ENCODE measurements at places on chromosomes 1 and 21.
A peak's percentile ranks its signal among the peaks of the same experiment; 100 is the strongest.

GRCh38 chr1:219476116-219476515, 136.8 kb downstream of the ZC3H11B start:
- DNase-seq: no peak

DNA sequence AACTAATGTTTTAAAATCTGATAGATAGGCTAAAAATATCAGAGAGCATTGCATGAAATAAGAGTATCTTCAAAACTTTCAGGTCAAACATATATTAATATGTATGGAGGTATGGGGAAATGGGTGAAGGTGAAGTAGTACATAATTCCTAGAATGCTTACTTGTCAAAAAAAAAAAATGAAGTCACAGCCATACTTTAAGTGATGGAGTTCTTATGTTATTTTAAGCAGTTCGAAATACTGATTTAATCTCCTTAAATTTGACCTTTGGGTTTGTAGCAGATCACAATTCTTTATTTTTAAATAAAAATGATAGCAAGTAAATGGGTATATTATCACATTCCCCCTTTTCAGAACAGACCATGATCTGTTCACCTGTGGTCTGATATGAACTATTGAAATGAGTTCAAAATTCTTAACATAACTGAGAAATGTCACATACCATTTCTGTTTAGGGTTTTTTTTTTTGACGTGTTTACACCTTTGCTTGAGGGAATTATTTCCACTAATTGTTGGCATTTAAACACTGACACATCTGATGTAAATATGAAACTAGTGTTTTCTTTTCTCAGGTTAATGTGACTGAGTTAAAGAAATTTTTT, 220.2 kb downstream of the GREM2 start:
- no peak for DNase-seq

- DNase-seq: no peak
Observed at GRCh38 chr21:42680058-42680330, 26.6 kb downstream of the PDE9A start.

DNA sequence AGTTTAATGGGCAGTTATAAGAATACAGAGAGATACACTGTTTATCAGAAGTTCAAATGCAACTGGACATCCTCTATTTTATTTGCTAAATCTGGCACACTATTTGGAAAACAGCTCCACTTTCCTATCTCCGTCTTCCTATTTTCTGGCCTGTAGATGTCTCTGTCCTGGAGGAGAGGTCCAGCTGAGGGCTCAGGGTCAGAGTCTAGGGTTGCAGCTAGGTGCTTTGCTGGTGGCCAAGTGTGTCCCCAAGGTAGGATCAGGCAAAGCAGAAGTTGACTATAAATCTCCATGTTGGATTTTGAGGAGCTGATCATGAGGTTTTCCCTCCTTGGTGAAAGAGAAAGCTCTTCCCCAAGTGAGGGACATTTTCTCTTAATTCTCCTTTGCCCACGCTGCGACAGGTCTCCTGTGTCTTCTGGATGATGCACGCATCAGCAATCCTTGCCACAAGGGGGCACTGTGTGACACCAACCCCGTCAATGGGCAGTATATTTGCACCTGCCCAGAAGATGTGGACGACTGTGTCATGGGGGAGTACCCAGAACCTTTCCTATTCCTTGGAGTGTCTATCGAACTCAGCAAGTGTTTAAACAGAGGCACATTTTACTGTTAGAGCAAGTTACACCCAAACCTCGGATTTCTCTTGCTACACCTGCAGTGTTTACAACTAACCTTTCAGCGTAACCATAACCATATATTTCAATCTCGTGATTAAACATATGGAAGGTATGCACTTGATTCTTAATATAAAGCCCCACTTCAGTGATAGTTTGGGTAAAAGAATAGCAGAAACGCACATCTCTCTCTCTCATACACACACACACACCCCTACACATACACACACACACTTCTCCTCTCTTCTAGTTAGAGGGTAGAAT, 10.2 kb downstream of the ADAM30 start:
- no peak for DNase-seq

- no peak for DNase-seq
Observed at GRCh38 chr1:184608581-184608980, 146.1 kb downstream of the EDEM3 start.

- DNase-seq: no peak
Observed at GRCh38 chr1:84991097-84991920, 5.6 kb downstream of the MCOLN2 start.

- DNase-seq: no peak
Observed at GRCh38 chr1:239795304-239795703, 296.4 kb upstream of the FMN2 start.

DNA sequence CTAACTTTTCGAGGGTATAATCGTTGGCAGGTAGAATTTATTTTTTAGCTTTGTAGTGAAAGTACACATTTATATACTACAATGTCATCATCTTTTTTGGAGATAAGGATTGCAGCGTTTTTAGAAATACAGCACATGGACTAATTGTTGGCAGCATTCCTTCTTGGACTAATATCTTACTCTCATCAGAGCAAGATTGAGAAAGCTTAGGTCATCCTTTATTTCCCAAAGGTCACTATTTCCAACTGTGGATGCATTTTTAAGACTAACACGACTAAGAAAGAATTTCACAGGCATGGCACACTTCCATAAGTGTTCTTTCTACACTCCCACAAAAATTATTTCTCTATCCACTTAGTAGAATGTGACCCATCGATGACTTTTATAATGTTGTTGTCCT, 732.3 kb downstream of the NCAM2 start:
- DNase-seq: no peak

DNA sequence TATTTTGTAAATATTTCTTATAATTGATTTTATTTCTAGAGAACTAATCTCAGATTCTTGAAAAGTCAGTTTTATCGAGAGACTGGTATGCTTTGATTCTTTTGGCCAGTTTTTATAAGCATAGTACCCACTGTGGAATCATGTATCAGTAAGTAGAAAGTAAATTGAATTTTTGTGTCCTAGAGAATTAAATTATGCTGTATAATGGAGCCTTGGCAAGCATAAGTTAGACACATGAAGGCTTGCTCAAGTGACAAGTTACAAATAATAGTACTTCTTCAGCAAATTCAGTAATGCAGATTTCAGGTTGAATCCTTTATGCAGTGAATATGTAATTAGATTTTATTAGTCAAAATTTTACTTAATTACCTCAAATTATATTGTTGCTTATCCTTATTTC, 40.1 kb downstream of the ADGRL2 start:
- no peak for DNase-seq

DNA sequence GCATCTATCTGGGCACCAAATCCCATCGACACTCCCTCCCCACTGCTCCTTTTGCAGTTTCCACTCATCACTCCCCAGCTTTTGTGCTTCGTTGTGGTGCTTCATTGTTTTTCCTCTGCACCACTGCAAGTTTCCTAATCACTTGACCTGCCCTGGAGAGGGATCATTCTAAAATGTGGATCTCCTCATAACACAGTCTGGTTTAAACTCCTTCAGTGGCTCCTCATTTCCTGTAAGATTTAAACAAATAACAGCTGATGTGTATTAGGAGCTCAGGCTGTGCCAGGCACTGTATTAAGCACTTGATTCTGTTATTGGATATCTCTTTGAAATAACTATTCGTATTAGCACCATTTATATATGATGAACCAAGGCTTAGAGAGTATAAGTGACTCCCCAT, 51.3 kb downstream of the MAP10 start:
- DNase-seq: no peak

DNA sequence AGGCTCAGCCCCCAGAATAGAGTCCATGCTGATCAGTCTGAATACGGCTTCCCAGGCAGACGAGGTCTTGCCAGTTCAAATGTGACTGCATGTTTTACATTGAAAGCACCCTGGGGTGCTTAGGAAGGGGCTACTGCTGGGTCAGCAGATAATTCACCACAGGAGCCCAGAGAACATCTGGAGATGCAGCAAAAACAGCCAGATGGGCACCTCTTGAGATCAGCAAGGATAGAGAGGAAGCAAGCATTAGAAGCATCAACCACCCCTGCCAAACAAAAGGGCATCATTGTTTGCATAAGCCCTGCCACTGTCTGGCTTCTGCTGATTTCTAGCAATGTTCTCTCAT, 403.1 kb downstream of the RRAGC start:
- DNase-seq: no peak

DNA sequence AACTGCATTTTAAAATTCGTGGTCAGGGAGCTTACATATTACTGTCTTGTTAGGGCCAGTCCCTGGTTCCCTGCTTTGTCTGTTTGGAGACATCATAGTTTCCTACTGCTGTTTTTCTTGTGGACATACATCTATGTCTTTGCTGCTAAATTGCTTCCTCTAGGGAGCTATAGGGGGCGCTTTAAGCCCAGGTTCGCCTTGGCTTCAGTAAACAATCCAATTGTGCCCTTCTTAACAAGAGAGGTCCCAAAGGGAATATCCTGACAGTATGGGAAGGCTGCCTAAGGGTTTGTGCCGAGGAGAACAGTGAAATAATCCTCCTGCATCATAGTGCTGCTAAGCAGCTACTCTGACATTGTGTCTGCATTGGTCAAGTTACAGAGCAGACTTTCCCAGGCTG, 112.5 kb downstream of the USH2A start:
- peak; percentile 56 for DNase-seq

DNA sequence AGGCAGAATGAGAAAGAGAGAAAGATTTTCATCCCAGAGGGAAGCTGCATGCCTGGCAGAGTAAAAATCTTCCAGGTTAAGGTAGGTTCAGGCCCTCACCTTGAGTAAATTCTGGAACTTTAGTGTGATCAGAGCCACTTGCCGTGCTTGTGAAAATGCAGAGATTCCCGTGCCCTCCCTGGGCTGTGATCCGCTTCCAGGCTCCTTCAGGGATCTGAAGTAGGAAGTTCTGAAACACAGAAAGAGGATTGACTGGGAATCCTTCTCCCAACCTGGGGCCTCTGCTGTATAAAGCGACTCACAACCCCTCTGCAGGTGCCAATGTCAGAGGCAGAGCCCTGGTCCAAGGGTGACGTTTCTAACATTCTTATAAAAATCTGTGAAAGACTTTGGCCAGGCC, 26.6 kb downstream of the NUAK2 start:
- no peak for DNase-seq

- DNase-seq: no peak
Observed at GRCh38 chr1:202264300-202264699, 70.7 kb downstream of the LGR6 start.

DNA sequence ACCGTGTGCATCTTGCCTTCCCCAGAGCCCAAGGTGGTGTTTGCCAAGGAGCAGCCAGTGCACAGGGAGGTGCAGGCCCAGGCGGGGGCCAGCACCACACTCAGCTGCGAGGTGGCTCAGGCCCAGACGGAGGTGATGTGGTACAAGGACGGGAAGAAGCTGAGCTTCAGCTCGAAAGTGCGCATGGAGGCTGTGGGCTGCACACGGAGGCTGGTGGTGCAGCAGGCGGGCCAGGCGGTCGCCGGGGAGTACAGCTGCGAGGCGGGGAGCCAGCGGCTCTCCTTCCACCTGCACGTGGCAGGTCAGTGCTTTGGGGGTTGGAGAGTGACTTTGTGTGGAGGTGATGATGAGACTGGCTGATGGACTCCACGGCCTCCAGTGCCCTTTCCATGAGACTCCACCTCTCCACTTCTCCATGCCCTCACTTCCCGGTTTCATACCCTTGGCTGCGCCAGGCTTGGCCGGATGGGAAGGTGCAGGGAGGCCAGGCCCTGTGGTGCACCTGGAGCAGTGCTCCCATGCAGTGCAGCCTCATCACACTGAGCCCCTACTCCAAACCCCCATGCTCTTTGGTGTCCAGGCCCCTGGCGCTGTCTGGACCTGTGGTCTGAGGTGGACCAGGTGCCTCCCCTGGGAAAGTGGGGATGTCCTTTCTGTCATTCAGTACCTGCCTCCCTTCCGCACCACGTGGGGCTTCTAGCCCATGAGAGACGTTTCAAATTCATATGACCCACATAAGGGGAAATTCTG, 49.0 kb downstream of the OBSCN start:
- no peak for DNase-seq

DNA sequence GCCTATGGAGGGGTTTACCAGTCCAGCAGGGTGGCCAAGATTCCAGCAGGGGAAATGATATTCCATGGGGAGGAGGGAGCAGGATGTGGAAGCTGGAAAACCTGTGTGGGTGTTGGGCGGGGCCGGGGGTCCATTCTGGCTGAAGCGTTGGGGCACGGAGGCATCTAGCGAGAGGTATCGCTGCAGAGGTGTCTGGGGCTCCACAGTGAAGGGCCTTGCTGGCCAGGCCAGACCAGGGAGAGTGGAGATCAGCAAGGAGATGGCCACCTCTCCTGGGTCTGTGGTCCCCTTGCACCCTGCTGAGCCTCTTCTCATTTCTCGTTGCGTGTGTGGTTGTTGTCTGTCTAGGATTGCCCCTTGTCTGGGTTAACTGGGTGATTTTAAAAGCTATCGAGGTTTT, 6.2 kb downstream of the COQ8A start:
- DNase-seq: no peak

DNA sequence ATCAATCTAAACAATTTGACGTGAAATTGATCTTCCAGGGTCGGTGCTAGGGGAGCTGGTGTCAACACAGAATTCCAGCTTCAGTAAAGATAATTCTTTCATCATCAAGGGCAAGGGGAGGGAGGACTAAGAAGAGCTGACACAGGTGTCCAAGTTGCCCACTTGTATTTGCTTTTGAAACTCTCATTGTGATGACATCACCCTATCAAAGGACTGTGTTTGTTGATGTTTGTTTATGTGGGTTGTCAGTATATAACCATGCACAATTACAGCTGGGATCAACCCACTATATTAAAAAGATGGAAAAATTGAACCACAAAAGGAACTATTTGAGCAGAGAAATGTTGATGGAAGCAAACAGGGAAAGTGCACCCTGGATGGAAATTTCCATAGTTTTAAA, 48.8 kb downstream of the ZC3H11B start:
- no peak for DNase-seq

DNA sequence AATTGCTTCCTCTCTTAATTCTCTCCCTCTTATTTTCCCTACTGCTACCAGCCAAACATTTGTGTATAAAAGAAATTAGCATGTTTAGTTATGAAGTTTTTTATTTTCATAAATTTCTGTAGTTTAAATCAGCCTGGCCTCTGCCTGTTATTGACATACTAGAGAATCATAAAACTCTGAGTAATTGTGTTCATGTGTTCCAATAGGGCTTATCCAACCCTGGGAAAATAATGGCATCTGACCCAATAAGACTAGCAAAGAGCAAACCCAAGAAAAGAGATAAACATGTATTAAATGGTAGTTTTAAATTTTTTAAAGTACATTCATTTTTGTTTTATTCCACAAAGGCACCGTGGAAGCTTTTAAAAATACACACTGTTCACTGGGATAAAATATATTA, 404.3 kb downstream of the HLX start:
- no peak for DNase-seq

DNA sequence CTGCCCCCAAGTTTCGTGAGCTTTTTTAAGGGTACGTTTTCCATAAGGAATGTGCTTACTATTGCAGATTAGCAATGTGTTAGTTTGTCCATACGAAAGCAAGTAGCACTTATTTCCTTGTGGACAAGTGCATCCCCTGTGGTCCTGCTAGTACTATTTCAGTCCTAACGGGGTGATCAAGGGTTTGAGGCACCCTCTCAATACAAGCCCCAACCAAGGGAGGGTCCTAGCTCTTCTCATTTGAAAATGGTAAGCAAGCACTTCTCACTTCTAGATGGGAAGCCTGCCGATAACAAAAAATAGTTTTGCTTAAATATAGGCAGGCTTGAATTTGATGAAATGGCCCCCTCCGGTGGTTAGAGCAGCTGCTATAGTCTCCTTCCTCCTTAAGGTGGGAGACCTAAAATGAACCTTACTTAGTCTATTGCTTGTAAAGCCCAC, 64.0 kb upstream of the HMCN1 start:
- peak; percentile 21 for DNase-seq

Data from smooth muscle cell of the brain vasculature (primary cell).